Activated CD8-positive, alpha-beta memory T cell treated with anti-CD3 and anti-CD28 coated beads, Interleukin-2, amount 50 U/mL, for 4 hours (primary cell): ENCODE measurements at places on chromosomes 5 and 9.

- DNase-seq, result no peak
Observed at GRCh38 chr9:87836951-87837705, 45.5 kb upstream of the SPATA31E1 start.

DNA sequence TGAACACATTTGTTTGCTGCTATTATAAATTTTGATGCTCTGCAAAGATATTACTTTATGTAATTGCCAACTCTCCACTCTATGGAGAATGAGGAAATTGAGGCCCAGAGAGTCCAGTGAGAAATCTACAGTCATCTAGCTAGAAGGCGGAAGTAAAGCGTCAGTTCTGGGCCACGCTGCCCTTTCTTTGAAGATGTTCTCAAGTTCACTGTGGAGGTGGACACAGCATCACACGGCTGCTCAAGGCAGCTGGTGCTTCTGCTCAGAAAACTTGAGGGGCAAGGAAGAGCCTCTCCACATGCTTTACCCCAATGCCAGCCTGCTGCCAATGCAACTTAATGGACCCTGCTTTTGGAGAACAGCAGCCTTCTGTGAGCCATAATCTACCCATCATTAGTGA is 96.3 kb downstream of the TTLL11 start:
- no peak for DNase-seq

DNA sequence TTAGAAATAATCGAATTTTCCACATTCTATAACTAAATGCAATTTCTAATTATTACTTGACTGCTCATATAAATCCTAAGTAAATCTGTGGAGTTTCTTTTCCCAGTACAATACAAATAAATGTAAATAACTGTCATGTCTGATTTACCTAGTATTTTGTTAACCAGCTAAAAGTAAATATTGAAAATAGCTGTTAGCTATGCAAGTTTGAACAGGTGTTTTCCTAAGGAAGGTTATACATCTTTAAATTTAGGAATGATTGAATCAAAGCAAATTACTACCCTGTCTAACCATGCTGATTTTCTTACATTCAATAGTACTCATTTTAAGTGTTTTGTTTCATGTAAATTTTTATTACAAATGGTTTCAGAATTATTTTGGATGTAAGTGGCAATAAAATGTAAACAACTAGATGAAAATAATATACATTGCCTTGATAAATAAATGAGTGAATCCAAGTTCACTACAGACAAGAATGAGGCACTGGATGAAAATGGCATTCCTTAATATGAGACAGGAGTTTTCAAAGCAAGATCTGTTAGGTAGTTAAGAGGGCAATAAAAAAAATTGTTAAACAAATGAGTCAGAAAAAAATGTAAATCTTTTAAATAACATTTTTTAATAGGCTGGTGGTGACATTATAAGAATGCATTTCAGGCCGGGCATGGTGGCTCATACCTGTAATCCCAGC is 15.8 kb downstream of the MCIDAS start:
- no peak for DNase-seq

GRCh38 chr9:82331079-82331478 is 342.5 kb downstream of the SPATA31D1 start:
- DNase-seq, result no peak

DNA sequence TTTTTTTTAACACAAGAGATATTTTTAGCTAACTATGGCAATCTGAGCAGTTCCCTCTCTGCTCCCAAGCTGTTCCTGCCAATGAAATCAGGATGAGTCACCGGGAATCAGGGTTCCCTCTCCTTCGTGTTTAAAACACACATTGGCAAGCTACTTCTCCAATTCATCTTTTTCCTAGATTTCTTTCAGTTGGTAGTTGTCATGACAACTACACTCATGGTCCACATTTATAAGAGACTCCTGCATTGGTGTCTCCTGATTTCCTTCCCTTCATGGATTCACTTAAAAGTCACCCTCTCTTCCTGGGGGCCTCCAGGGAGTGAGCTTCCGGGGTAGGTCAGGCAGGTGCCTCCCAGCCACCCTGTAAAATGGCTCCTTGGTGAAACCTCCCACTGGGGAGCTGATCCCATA is 72.3 kb upstream of the NIPAL4 start:
- no peak for DNase-seq

GRCh38 chr9:135256581-135257354 is 169.3 kb downstream of the OLFM1 start:
- no peak for DNase-seq

DNA sequence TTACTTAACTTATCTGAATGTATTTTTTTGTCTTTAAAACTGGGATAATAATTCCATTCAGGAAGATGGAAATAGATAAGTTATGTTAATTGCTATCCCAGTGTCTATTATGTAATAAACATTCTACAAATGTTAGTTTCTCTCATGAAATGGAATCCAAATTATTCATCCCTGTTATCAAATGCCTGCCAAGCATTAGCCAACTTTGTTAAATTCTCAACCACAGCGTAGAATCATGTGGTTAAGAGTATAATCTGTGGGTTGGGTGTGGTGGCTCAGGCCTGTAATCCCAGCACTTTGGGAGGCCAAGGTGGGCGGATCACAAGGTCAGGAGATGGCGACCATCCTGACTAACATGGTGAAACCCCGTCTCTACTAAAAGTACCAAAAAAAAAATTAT is 912.9 kb upstream of the SEMA6A start:
- no peak for DNase-seq

- DNase-seq, result no peak
Observed at GRCh38 chr5:33824516-33825195, 67.1 kb downstream of the ADAMTS12 start.

GRCh38 chr9:74499111-74499601 is 2.0 kb downstream of the RORB start:
- no peak for DNase-seq

DNA sequence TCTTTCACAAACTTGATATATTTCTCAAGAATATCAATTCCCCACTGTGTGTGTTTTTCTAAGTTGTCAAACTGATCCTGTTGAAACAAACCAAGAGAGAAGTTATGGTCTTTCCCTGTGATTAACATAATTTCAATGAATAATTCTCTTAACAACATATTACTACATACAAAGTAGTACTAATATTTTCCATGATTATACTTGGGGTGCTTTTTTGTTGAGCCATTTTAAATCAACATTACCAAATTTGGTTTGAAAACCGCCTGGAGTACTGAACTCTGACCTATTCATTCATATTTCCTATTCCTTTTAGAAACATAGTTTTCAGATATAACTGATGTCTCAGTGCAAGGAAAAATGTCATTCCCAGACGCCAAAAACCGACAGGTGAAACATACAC is 48.1 kb downstream of the FNBP1 start:
- DNase-seq, result no peak

DNA sequence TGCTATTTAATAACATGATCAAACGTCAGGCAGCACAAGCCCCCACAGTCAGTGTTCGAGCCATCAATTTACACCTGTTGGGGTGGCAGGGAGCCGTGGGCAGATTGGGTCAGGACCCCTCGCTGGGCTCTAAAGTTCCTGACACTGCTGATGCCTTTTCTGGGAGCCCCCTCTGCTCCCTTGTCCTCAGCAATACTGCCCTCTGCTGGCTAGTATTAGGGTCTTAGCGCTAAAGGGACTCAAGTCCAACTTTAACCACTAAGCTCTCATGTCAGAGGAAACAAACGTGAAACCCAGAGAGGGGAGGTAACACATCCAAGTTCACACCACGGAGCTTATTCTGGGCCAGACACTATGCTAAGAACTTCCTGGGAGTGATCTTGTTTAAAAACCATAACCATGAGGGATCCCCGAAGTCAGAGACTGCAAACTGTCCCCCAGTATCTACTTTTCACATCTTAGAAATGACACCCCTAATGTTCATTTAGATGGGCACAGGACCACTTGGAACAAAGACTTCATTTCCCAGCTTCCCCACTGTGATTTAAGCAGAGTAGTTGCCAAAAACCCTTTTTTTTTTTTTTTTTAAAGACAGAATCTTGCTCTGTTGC is 20.4 kb downstream of the ANKS6 start:
- DNase-seq, result no peak

DNA sequence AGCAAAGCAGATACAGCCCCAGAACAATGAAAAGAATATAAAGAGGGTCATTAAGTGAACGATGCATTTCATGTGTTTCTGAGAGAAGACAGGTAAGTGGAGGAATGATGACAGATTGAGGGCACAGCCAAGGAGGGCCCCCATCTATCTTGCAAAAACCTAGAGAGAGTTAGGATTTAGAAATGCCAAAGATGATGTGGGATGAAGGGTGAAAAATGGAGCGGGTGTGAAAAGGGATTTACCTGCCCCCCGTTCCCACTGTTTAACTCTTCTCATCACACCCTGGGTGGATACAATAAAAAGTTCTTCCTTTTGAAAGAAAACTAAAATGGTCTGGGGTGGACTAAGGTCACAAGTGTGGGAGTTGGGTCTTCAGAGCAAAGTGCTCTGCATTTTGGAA is 18.5 kb upstream of the PPP2R2B start:
- DNase-seq, result no peak

- no peak for DNase-seq
Observed at GRCh38 chr5:119275146-119275545, 80.7 kb upstream of the TNFAIP8 start.

DNA sequence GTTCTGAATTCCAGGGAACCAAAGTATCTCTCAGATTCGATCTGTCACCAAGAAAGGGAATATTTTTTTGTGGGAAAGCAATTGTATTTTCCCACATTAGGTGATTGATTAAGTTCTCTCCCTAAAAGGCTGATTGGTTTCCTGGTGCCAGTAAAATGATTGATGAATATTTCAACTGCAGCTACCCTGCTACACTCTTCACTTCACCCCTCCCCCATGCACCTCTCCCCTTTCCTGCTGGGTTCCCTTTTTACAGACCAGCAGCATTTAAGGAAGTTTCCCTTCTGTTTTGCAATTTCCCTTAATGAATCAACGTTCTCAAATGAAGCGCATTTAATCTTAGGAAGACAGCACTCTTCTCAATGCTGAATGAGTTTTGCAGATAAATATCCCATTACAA is 13.1 kb downstream of the NR6A1 start:
- no peak for DNase-seq

DNA sequence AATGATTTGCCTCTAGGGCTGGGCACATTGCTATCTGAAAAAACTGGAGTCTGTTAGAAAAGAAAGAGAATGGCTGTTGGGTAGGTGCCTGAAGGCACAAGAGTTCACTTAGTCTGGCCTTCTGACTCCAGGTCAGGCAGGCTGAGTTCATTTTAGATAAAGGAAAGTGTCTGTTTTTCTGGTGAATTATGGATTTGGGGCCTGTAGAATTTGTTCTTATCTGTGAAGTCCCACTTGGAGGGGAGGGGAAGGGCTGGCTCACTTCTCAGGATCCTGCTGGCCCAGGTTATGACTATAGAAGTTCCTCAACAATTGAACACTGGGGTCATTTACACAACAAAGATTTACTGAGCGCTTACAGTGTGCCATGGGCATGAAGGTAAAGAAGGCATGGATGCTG is 11.5 kb upstream of the SEPTIN8 start:
- no peak for DNase-seq
